NCI-H510A treated with DMSO at 0.1 percent for 48 hours (cell line): ENCODE measurements at places on chromosomes 5 and 9.

DNA sequence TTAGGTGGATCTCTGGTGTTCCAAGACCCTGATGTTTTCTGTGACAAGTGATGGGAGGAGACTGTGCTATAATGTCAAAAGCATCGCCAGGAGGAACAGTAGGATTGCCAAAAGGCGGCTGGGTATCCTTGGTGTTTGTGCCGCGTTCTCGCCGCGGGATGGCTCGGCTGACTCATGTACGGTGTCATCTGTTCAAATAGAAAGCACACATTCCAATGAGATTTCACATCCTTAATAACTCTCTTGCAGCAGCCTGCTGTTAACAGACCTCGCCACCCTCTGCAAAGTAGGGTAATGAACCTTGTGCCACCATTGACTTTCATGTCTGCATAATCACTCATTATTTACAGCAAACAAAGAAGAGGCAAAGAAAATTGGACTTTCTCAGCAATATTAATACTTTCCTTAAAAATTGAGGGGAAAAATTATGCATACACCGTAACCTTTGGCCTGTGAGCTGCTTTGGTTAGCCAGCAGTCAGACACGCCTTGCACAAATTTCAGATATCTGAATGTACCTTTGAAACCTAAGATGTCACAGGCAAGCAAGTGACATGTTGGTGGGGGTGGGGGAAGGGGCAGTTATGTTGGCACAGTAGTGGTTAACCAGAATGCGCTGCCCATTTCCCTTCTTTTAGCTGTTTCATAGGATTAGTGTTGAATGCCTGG, 289.4 kb downstream of the EFNA5 start:
- DNase-seq: no peak

DNA sequence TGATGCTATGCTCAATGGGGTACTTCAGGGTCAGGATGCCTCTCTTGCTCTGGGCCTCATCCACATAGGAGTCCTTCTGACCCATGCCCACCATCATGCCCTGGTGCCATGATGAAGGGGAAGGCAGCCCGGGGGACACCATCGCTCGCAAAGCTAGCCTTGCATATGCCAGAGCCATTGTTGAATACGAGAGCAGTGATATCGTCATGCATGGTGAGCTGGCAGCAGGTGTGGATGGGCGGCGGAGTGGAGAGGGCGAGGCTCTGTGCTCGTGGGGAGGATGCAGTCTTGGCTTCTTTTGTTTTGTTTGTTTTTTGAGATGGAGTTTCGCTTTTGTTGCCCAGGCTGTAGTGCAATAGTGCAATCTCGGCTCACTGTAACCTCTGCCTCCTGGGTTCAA, 17.2 kb upstream of the SPZ1 start:
- DNase-seq: peak; percentile 11

GRCh38 chr5:55338810-55339243, 31.0 kb downstream of the MTREX start:
- no peak for DNase-seq

- no peak for DNase-seq
Measured at GRCh38 chr5:160105686-160106360, 13.4 kb downstream of the PWWP2A start.

GRCh38 chr9:106960258-106960657, 97.3 kb downstream of the ZNF462 start:
- DNase-seq: no peak

- peak; percentile 18 for DNase-seq
Measured at GRCh38 chr9:99726758-99727157, 94.9 kb upstream of the NR4A3 start.

DNA sequence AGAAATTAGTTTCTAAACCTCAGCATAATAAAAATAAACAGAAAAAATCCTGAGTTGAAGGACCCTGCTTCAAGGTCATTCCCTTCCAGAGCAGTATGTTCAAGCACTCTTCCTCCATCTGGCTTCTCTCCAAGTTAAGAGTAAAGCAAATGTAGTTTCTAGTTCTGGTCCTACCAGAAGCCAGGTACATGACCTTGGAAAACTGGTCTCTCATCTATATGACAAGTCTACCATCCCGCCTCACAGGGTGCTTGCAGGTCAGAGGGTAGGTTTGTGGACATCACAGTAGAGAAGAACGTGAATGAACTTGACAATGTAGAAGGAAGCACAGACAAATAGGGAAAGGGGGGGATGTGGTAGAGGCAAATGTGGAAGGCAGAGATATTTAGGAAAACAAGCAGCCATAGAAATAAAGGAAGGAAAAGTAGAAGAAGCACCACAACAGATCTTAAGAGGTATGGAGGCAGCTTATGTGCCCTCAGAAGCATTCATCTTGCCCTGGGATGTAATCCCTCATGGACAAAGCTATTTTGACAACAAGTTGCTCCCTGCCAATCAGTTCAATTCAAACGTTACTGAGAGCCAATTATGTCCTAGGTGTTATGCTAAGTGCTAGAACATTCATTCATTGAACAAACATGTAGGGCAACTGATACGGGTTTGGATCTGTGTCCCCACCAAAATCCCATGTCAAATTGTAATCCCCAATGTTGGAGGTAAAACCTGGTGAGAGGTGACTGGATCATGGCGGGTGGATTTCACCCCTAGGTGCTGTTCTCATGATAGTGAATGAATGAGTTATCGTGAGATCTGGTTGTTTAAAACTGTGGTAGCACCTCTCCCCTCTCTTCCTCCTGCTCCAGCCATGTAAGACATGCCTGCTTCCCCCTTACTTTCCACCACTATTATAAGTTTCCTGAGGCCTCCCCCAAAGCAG, 23.7 kb upstream of the CTNNAL1 start:
- DNase-seq: no peak

DNA sequence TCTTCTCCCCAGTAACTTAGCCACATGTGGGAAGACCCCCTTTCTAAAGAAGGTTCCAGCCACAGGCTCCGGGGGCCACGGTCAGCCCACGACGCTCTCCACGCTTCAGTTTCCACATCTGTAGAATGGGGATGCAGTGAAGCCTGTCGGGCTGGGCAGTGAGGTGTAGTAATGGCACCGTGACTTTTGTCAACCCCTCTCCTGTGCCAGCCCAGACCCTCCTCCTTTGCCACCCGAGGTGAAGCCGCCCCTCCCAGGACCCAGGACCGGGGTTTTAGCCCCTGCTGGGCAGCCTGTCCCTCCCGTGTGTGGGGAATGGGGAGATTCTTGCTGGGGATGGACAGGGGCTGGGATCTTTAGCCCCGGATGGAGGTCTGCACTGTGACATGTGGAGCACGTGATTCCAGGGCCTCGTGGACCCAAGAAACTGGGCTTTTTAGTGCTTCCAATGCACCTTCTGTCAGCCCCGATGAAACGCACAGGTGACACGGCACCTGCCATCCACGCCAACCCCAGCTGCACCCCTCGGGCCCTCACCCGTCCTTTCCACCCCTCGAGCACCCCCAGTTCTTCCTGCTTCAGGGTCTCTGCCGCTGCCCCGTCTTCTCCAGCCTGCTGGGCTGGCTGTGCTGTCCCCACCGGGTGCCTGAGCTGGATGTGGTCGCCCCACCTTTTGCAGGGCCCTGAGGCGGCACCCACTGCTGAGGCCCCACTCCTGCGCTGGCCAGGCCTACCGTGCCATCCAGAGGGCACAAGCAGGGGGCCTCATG, 13.4 kb upstream of the RNU6ATAC start:
- no peak for DNase-seq

DNA sequence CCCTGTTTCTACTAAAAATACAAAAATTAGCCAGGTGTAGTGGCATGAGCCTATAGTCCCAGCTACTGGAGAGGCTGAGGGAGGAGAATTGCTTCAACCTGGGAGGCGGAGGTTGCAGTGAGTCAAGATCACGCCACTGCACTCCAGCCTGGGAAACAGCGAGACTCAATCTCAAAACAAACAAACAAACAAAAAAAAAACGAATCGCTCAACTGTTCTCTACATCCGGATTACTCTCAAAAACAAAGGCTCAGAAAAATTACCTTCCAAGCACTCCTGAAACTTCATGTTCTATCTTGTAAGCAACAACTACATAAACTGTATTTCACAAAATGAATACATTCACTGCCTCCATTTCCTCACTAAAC, 14.0 kb downstream of the UBAP2 start:
- no peak for DNase-seq

DNA sequence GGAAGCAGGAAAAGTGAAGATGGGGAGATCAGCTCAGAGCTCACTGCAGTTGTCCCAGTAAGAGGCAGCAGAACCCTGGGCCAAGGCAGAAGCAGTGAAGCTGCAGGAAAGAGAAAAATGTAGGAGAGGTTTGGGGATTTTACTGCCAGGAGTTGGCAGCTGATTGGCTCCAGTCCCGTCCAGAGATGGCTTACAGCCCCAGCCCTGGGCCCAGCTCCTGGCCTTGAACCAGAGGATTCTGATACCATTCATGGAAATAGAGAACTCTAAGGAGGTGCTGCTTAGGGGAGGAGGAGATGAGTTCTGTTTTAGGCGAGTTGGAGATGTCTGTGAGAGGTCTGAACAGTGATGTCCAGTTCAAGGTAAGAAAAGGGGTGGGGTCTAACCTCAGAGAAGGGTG, 4.6 kb downstream of the MORN5 start:
- no peak for DNase-seq

DNA sequence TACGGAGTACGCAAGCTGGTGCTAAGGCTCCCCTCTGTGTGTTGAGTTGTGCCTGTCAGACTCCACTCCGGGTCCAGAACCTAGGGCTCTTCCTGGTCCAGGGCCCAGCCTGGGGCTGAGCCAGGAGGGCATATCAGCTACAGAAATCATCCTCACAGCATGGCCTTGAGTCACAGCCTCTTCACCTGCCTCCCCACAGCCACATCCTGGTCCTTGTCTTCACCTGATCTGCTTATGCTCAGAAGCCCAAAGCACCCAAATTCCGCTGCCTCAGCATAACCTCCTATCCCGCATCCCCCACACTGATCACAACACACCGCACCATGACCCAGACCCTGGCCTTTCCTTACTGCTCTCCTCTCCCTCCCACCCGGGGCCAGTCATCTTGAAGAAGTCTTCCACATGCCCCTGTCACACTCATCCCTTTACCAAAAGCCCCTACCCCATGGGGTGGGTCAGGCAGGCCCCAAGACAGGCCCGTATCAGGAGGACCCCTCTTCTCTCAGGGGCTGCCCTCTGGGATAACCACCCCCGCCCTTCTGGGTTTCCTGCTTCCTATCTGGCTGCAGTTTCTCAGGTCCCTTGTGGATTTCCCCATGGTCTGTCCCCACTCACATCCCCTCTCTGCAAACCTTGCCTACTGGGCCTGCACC, 1.3 kb upstream of the IL3 start:
- no peak for DNase-seq

GRCh38 chr9:115146581-115147021, 28.6 kb upstream of the TNC start:
- DNase-seq: no peak

GRCh38 chr9:127083138-127083980, 39.1 kb downstream of the ANGPTL2 start:
- no peak for DNase-seq

DNA sequence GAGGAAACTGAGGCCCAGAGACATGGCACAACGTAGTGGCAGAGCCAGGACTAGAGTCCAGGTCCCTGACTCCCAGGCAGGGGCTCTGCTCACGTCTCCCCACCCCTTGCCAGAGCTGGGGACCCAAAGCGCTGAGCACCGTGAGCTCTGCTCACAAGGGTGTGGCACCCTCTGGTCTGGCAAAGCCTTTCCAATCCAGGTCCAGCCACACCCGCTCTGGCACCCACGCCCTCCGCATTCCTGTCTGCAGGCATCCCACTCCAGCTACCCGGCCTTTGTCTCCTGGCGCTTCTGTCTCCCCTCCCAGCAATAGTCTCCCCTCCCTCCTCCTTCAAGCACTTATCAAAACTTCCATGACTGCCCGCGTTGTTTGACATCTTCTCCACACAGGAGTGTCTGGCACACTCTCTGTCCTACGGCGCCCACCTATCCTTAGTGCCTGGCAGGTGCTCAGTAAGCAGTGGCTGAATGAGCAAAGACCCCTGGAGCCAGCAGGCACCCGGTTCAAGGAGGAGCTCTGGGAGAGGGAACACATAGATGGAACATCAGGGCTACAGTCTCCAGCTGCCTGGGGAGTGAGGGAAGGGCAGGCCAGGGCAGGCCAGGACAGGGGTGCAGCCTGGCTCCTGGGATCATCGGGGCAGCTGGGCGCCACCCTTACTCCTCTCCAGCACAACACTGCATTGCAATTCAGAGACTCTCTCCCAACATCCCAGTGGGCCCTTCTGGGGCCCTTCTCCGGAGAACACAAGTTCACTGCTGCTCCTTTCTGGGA, 12.0 kb downstream of the HIGD2A start:
- DNase-seq: no peak

- DNase-seq: no peak
Measured at GRCh38 chr9:127809002-127809539, 6.4 kb downstream of the FPGS start.

DNA sequence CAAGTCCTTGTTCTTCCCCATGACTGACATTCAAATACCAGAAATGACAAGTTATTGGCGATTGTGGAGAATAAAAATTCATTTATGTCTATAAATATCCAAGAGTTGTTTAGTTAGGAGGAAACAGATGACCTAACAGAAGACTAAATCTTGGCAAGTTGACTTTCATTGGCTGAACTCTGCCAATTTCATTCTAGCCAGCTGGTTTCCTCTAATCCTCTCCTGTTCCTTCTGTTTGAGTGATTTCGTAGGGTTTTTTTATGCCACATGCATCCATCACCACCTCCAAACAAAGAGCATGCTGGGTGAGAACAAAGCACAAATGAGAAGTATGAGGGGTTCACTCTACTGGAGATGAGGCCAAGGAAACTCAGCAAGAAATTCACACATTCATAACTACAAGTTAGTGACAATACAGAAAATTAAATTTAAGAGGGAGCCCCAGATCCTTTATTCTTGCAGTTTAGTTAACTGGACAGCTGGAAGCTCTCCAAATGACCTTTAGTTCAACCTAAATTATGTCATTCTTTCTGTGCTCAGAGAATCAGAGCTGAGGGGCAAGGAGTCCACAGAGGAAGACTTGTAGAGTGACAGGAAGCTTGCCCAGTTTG, 932.0 kb downstream of the TLE4 start:
- no peak for DNase-seq
